Subcutaneous adipose tissue (tissue), 4 donors: ENCODE measurements at places on chromosomes 13 and 19. TPM values are rescaled to one million over a fixed set of nuclear protein-coding genes. Genes with fewer than 3 reads are reported as not detected.

MEIOSIN gene
- not detected for total RNA-seq

CEACAM20 gene
- not detected for total RNA-seq

FBXO27 gene
- 5.4 TPM for total RNA-seq

PLPPR3 gene
- not detected for total RNA-seq

GPR183 gene
- 36.1 TPM for total RNA-seq

SDHAF1 gene
- total RNA-seq, result 59.9 TPM

PDCD2L gene
- 13.6 TPM for total RNA-seq

SIX5 gene
- 20.3 TPM for total RNA-seq

MBD3L2 gene
- total RNA-seq, result not detected

CCL25 gene
- total RNA-seq, result not detected

RPS19 gene
- total RNA-seq, result 653 TPM

FGF22 gene
- total RNA-seq, result not detected

MAB21L1 gene
- 2.6 TPM for total RNA-seq

CPT1C gene
- 2.6 TPM for total RNA-seq

PDX1 gene
- total RNA-seq, result not detected

VPS36 gene
- 72.9 TPM for total RNA-seq

SIGLEC8 gene
- total RNA-seq, result 0.94 TPM

TYROBP gene
- 161 TPM for total RNA-seq

ZNF541 gene
- total RNA-seq, result 0.44 TPM

CEP89 gene
- total RNA-seq, result 11.7 TPM
